Renal cortical epithelial cell (primary cell): ENCODE measurements at places on chromosomes 3 and 15.

- peak; percentile 61 for DNase-seq
Observed at GRCh38 chr3:46629551-46630517, 17.5 kb downstream of the FAM240A start.

DNA sequence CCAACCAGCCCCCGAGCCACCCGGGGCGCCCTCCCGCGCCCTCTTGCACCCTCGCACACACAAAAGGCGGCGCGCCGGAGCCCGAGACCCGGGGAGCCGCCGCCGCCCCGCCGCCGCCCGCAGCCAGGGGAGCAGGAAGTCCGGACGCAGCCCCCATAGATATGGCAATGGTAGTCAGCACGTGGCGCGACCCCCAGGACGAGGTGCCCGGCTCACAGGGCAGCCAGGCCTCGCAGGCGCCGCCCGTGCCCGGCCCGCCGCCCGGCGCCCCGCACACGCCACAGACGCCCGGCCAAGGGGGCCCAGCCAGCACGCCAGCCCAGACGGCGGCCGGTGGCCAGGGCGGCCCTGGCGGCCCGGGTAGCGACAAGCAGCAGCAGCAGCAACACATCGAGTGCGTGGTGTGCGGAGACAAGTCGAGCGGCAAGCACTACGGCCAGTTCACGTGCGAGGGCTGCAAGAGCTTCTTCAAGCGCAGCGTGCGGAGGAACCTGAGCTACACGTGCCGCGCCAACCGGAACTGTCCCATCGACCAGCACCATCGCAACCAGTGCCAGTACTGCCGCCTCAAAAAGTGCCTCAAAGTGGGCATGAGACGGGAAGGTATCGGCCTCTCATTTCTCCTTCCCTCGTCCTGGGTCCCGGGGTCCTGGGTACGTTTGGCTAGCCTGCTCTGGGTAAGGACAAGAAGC is 1.6 kb downstream of the NR2F2 start:
- DNase-seq, result no peak

DNA sequence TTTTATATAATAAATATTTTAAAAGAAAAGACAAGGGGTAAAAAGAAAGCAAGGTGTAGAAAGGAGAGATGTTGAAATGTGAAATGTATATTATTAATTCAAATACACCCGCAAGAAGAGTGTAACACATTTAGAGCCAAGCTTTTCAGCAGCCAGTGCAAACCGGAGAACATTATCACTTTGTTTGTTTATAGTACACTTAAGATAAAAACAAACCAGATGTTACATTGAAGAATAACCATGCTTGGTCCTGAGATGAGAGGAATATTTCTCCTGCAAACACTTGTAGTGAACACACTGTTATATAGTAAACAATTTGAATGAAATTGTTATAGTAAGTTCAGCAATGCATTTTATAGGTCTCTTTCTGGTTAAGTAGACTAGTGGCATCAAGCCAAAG is 1441.5 kb downstream of the OTOL1 start:
- no peak for DNase-seq

GRCh38 chr3:50167069-50167840 is 12.1 kb downstream of the SEMA3F start:
- DNase-seq, result peak; percentile 91

GRCh38 chr15:56767315-56767714 is 34.0 kb upstream of the ZNF280D start:
- DNase-seq, result no peak

DNA sequence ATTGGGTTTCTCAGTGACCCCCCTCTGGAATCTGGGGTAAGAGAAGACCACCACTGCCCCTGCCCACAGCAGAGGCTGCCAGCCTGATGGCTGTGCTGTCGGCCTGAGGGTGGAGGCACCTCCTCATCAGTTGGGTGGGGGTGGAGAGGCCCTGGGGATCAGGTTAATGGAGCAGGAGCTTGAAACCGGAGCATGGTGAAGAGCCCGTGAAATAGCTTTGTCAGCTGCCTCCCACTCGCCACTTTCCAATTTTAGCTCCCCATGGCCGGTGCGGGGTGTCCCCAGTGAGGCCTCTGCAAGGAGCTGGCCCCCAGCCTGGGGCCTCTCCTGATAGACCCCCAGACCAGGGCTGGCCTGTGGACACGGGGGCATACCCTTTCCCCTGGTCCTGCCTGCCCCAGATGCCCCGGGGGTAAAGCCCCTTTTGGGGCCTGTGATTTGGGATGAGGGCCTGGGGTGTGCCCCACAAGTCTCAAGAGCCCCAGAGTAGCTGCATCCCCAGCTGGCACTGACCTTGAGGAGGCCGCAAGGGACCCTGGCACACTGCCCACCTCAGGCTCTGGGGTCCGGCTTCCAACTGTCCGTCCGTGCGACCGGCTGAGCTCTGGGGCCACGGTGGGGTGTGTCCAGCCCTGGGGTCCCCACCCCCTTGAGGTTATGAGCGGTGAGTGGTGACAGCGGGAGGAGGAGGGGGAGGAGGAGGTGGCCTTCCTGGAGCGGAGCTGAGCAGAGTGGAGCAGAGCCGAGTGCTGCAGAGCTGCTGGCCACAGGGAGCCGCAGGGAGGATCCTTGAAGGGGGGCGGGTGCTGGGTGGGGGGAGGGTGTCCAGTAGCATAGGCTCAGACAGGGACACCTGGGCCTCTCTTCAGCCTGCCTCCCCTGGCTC is at the start of gene HHATL:
TSS of gene HHATL (minus strand) at position 733 of the 886 bp plus-strand sequence. CDS start 1,972 bp downstream, outside the sequence.
- DNase-seq, result no peak

DNA sequence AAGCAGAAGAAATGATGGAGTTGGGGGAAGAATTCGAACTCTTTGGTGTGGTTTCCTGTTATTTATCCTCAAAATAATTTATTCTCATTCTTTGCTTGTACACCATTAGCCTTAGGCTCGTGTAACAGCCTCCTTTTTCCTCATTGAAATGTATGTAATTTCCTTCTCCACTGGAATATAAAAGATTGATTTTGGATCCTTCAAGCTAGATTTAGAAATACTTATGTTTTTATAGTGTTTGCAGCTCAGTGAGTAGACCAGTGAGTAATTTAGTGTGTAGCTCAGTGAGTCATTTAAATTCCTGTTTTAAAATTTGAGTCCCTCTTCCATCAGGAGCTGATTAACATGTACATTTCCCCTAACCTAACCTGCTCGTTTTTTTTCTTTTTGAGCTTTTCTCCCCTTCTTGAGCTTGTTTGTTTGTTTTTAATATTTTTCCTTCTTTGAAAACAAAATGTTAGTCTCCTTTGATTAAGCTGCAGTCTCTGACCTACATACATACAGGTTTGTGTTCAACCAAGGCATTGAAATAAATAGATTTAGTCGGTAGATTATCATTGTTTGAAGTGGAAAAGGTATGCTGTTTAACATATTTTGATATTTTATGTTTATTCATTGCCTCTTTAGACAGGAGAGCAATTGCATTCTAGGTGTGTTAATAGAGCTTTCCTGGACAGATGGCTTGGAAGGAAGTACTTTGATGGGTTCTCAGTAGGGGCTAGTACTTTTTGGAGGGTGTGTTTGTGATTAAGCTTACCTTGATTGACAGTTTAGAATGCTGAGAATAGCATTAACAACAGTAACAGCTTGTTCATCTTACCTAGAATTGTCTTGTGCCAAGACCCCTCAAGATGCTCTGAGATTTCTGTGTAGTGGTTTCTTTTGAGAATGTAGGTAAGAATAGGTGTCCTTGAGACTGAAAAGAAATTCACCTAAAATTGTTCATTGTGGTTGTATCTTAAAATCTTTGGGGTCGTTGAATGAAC is 5.9 kb downstream of the USP3 start:
- peak; percentile 92 for DNase-seq

DNA sequence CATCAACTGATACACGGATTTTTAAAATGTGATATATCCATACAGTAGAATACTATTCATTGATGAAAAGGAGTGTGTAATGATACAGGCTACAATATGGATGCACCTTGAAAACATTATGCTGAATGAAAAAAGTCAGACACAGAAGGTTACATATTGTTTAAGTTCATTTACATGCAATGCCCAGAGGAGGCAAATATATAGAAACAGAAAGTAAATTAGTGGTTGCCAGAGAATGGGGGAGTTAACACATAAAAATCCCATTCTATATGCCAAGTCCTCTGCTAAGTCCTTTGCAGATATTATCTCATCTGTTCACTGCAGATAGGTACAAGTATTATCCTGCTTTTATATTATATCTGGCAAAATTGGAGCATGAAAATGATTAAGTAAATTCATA is 22.1 kb upstream of the CDIN1 start:
- no peak for DNase-seq

- DNase-seq, result no peak
Observed at GRCh38 chr3:70658513-70659310, 346.3 kb upstream of the MDFIC2 start.

GRCh38 chr3:113570158-113570557 is 37.8 kb downstream of the SIDT1 start:
- no peak for DNase-seq

GRCh38 chr3:52670621-52671521 is 14.8 kb downstream of the PBRM1 start:
- DNase-seq, result peak; percentile 100

DNA sequence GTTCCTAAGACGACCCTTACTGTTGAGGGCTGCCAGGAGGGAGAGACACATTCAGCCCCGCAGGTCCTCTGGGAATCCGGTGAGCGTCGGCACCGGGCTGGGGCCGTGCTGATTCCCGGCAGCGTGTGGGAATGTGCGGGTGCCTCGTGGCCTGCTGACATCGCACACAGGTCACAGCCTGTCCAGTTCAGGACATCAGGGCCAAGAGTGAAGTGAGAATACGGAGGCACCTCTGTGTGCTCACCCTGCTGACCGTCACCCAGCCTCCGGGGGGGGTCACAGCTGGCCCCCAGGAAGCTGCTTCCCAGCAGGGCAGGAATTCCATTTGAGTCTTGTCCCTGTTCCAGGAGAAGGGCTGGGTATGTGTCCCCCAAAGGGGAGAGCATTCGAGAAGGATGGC is 53.6 kb downstream of the PGPEP1L start:
- no peak for DNase-seq

GRCh38 chr3:58059349-58060321 is 51.4 kb downstream of the FLNB start:
- DNase-seq, result peak; percentile 47

DNA sequence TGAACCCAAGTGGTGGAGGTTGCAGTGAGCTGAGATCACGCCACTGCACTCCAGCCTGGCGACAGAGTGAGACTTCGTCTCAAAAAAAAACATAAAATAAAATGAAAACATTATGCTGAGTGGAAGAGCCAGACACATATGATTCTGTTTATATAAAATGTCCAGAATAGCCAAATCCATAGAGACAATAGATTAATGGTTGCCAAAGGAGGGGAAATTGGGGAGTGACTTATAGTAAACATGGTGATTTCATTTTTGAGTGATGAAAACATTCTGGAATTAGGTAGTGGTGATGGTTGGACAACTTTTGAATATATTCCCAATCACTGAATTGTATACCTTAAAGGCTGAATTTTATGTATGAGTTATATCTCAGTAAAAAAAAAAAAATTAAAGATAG is 172.0 kb upstream of the BFSP2 start:
- DNase-seq, result no peak

GRCh38 chr15:91710080-91710698 is 143.3 kb upstream of the SLCO3A1 start:
- no peak for DNase-seq

DNA sequence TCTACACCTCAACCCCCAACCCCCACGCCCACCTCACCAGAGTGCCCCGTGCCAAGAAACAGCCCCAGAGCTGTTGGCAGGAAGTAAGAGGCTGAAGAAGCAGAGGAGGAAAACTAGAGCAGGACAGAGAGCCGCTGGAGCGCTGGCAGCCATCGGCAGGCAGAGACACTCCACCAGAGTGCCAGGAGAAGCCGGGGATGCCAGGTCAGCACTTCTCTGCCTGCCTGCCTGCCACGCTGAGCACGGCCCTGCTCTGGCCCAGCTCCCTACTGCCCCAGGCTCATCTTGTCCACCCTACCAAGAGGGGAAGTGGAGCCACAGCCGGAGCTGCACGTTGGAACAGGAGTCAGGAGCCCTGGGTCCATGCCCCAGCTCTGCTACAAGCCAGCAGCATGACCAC is 29.7 kb downstream of the CACNA2D2 start:
- DNase-seq, result no peak

DNA sequence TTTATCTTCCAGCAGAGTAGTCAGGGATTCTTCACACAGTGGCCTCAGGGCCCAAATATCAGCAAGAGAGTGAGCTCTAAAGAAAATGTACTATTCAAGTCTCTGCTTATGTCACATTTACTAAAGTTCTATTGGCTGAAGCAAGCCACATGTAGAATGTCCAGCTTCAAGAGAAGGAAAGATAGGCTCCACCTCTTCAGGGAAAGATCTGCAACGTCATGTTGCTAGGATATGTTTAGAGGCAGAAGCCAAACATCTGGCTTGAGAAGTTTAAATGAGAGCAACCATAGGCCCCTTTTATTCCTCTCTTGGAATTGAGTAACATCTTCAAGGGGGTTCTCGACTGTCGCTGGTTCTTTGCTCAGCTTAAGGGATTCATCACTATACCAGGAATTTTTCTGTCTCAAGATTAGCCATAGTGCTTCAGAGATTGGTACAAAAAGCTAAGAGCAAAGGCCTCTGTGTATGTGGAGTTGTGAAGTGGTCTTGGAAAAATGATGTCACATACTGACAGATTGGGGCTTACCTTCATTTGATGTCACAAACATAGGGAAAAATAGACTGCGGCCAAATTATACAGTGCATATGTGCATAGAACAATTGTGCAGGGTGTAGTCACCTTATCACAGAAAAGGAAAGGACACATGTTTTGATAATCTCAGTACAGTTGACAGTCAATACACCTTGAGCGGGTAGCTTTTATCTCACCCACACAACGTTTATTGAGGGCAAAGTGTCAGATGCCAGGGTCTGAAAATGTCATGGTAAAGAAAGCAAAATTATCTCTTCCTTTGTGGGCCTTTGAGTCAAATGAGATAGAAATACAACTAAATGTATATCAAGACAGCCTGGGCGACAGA is 11.3 kb upstream of the THRB start:
- no peak for DNase-seq

DNA sequence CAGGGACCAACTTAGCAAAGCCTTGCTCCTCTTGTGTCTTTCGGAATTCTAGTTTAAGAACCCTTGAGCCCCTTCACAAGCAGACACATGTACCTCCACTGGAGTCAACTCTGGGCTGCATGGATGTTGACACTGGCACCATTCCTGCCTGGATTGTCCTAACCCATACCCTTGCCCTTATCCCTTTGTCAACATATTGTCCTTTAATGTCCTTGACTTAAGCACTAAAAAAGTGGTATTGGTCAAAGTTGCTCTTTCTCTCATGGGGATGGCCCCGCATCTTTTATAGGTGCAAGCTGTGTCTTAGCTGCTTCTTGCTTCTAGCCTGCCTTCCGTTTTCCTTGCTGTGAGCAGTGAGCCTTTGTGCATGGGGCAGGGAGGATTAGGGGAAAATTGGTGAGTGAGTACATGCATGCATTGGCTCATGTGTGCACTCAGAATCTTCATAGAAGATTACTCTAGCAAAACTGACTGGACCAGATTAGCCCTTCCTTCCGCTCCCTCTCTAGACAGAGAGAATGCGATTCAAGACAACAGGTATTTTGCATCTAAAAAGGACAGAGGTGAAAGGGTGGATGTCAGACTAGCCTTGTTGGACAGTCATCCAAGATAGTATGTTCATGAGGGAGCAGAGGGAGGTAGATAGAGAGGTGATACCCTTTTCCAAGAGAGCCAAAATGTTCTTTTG is 42.4 kb downstream of the TGFBR2 start:
- DNase-seq, result no peak

- no peak for DNase-seq
Observed at GRCh38 chr3:32321095-32321790, 70.4 kb upstream of the CMTM7 start.
